ENCODE measurements at places on chromosomes 5 and 9.

DNA sequence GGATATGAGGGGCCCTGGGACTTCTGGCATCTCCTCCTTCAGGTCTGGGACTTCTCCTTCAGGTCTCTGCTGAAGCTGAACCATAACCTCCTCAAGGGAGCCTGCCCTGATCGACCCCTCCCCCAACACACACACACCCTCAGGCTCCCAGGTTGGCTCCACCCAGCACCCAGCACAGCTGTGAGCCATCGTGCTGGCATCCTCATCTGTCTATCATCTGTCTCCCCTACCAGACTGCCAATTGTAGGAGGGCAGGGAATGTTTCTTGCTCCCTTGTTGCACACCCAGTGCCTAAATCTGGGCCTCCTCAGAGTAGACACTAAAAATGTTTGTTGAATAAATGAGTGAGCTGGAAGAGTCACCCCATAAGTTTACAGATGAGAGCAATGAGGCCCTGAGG lies 71.4 kb downstream of the LRSAM1 start:
- DNase-seq = no peak

- DNase-seq = no peak
These were observed 45.7 kb upstream of the PIK3R1 start for GRCh38 chr5:68169903-68170302.

DNA sequence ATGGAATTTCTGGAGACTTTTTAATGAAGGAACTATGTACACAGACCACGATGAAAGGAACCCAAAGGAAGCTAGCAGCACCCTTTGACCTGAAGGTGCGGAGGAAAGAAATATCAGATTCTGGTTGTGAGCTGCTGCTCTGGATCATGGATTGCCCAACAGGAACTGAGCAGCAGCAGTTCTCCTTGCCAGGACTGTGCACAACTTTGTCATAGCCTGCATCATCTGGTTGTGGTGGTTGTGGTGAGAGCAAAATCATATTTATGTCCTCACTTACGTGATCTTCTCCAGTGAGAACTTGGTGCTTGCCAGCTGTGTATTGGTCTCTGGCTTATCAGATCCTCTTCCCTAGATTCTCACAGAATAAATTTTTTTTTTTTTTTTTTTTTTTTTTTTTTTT lies 70.7 kb upstream of the LPAR1 start:
- DNase-seq = no peak

- no peak for DNase-seq
These were observed 106.6 kb upstream of the KCNN2 start for GRCh38 chr5:114255260-114255659.

DNA sequence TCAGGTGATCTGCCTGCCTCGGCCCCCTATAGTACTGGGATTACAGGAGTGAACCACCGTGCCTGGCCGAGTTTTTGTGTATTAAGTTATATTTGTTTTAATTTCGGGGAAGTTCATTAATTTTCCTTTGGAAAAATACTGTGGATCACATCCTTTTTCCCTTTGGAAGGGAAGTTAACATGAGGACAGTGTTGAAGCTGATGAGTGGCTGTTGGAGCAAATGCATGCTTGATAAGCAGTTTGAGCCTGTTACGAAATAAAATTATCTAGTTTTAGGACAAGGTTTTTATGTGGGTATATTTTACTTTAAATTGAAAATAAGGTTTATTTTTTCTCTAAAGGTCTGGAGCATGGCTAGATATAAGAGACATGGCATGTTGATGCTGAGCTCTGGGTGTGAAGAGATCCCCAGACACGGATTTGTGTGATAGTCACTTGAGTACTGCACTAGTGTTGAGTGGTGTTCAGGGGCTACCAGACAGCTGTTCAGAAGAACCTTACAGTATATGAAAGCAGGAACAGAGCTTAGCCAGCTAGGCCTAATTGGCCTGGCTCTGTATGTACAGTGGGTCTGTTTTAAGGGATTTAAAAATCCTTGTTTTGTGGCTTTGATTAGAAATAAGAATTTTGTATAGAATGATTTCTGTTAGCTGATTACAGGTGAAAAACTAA lies 17.4 kb downstream of the LMNB1 start:
- no peak for DNase-seq

DNA sequence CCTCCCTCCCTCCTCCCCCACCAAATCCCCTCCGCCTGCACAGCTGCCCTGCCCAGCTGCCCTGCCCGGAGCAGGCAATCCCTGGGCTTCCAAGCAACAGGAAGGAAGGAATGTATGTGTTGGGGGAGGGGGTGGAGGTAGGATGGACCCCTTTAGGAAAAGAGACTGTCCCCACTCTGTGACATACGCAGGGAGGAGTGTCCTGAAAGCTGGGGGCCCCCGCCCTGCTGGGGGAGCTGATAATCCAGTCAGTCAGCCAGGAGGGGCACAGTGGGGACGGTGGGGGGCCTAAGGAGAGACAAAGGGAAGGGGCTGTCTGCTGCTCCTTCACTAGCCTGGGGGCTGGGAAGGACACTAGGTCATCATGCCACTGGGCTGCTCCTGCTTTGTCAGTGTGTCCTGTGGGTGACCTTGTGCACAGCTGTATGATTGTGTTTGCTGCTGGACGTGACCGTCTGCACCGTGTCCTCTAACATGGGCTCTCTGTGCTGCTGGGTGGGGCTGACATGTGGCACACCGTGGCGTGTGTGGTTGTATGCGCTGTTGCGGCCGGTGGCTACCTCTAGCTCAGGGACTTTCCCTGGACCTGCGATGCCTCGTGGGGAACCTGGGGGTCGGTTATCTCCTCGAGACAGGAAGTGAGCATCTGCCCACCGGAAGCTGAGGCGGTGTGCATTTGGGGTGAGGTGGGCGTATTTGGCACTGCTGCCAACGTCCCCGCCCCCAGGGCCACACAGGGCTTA lies 3.0 kb downstream of the N4BP3 start:
- no peak for DNase-seq

GRCh38 chr9:73743826-73744225 lies 592.2 kb downstream of the ANXA1 start:
- DNase-seq = no peak

GRCh38 chr9:77455312-77455927 lies 192.7 kb downstream of the GNA14 start:
- DNase-seq = no peak

- no peak for DNase-seq
These were observed 68.7 kb downstream of the SHB start for GRCh38 chr9:38000332-38000731.

- no peak for DNase-seq
These were observed 403.5 kb downstream of the DMRT2 start for GRCh38 chr9:1453636-1454035.

DNA sequence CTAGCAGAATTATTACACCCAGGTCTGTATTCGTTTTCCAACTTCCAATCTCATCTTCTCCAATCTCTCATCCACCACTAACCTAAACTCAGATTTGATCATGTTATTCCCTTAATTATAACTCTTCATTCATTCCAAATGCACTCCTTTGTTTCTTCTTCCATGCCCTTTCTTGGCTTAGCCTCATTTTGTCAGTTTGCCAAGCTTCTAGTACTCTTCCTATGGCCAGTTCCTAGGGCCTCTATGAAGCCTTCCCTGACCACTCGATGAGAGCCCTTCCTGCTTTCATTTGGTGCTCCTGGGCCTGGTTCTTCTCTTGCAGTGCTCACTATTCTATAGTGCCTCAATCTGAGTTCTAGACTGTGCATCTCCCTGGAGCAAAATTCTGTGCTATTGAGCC lies 5.8 kb downstream of the FAM219A start:
- DNase-seq = no peak

GRCh38 chr9:131630205-131630831 lies 85.0 kb downstream of the PRRT1B start:
- no peak for DNase-seq

GRCh38 chr5:157326440-157327005 lies 60.6 kb downstream of the CYFIP2 start:
- no peak for DNase-seq

GRCh38 chr5:69528035-69528434 lies 32.0 kb upstream of the GTF2H2C start:
- no peak for DNase-seq

GRCh38 chr5:72625332-72625731 lies 118.1 kb upstream of the ZNF366 start:
- DNase-seq = no peak

DNA sequence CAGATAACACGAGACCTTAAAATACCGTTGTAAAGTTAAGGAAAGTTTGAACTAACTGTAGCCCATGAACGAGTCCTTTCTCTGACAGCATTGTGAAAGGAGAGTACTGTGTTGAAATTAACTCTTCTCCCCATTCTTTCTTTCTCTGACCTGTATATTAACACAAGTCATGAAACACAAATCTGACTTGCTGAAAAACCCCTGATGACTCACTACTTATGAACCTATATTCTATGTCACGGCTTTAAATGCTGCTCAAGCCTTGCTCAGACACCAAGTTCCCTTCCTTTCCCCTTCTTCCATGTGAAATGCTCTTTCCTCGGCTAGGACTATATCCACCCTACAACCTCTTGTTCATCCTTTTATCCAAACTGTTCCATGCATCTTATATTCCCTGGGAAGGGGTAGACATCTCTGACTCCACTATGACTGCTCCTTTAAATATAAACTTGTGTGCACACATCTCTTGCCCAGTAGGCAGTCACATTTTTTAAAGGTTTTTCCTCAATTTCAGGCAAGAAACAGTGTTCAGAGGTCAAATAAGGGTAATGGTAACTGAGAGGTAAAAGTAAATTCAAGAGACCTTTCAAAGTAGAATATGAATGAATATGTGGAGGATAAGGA lies 142.9 kb downstream of the NFIB start:
- no peak for DNase-seq

GRCh38 chr5:177312649-177313181 lies 1.0 kb upstream of the MXD3 start:
- DNase-seq = no peak

- DNase-seq = no peak
These were observed 860.1 kb downstream of the PTPRD start for GRCh38 chr9:9752722-9753121.

DNA sequence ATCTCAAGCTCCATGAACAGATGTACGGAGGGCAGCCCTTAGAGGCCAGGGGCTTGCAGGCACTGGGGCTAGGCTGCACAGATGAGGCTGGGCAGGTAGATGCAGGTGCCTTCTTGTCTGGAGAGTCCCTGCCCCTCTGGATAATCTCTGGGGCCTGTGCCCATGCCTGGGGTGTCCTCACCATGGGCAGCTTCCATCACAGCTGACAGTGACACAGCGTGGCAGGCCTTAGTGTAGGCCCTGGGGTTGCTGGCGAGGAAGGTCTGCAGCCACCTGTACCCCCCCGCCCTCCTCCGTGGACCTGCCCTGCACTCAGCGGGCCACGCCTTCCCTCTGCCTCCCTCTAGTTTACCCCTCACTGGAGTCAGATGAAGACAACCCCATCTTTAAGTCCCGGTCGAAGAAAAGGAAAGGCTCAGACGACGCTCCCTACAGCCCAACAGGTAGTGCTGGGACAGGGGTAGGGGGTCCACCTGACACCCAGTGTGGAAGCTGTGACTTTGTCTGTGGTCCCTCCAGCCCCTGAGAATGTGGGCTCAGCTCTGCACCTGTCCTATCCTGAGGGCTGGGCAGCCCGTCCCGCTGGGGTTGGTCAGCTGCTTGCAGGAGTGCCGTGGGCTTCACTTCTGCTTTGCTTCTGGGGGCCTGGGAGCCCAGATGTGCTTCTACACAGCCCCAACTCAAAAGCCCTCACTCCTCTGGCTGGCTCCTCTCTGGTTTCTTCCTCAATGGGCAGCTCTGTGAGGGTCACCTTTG lies 98.4 kb downstream of the PHF2 start:
- DNase-seq = no peak

- no peak for DNase-seq
These were observed 84.5 kb upstream of the SMIM23 start for GRCh38 chr5:171701100-171701541.

DNA sequence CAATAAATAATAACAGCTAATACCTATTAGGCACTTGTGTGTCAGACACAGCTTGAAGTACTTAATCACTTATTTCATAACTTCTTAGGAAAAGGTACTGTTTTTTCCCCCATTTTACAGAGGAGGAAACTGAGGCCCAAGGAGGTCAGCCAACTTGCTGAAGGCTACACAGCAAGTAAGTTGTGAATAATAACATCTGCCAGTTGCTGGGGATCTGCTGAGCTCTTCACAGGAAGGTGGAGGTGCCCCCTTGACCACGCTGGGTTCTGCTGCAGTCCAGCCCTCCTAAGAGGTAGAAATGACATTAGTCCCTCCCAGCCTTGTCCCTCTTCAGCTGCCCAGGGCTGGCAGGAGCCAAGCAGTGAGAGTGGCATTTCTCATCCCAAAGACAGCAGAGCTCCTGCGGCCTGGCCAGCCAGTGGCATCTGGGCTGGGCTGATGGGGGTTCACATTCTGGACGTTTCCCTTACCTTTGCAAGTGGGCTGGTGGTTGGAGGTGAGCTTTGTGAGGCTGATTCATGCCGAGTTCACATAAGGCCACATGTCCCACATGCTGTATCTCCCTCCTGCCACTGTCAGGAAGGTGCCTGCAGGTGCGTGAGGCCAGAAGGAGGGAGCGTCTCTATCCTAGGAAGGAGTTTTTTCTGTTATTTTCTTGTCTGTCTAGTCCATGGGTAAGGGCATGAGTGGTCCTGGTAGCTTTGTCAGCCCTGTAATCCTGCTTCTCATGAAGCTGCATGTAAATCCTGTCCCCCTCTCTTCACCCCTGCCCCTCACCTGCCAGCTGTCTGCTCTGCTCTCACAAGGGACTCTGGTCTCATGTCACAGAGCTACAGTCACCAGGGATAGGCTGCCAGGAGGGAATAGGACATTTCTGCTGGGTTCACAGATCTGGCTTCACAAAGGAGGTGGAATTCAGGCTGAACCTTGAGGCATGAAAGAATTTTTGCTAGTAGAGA lies 171.7 kb downstream of the MACROH2A1 start:
- no peak for DNase-seq

GRCh38 chr9:105259731-105260612 lies 15.5 kb downstream of the SLC44A1 start:
- DNase-seq = no peak

- DNase-seq = peak; percentile 87
These were observed at the start of gene PTTG1 for GRCh38 chr5:160421625-160422258. TSS of gene PTTG1 (plus strand) at chr5:160421855. CDS start at chr5:160422313, 458 bp downstream.
